NCI-H1436 treated with DMSO at 0.1 percent for 48 hours (cell line): ENCODE measurements at places on chromosomes 7 and 10.

DNA sequence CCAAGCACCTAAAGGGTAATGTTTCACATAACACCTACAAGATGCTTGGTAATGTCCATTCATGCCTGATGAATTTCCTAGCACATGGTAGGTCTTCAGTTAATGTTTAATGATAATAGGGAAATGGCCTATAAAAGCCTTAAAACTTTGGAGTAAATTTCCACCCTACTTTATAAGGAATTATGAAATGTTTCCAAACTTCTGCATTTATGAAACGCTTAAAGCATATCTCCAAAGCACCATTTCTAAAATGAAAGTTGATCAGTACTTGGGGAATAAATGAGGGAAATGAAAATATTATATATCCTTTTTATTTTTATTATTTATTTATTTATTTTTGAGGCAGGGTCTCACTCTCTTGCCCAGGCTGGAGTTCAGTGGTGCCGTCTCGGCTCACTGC is 51.8 kb downstream of the INPP5F start:
- no peak for DNase-seq

- DNase-seq, result no peak
Measured at GRCh38 chr7:47914717-47915615, 33.3 kb downstream of the PKD1L1 start.

DNA sequence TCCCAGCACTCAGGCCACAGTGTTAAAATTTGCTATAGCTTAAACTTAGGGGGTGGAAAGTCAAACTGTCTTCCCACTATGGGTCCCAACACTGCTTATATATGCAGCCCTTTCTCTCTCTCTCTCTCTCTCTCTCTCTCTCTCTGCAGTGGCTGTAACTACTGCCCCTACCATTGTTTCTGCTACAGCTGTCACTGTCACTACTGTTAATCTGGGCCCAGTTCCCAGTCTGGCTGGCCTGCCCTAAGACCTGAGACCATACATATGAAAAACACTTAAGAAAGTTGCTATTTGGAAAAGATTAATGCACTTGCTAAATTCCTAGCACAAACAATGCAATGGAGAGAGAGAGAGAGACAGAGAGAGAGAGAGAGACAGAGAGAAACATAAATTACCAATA is 78.6 kb downstream of the THSD7A start:
- no peak for DNase-seq

DNA sequence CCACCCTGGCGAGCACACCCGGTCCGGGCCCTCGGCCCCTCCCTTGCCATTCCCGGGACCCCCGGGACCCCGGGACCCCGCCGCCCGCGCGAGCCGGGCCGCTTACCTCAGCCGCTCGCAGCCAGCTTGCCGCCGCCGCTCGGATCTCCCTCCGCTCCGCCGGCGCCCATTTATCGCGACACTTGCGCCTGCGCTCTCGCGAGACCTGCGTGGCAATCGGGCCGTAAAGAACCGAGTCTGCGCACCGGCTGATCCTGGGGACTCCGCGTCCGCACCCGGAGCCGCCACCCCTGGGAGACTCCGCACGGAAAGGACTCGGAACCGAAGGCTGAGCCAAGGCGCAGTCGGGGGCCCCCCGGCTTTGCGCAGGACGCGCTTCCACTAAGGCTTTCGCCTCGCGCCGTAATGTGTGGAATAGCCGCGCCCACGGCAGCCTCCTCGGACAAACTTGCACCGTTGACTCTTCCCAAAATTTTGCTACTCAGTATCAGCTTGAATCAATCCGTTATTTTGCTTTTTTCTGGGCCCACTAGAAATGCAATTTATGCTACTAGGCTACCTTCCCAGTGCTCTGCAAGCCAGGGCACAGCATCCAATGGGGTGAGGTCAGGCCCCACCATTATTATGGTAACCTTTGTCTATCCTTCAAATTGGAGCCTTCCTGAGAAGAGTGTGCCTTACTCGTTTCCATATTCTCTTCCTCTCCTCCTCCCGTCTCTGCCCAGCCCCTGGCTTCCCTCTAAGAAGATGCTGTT is at the start of gene MAD1L1:
MAD1L1 (minus strand) TSS at position 180 of the 755 bp plus-strand sequence. CDS start 2,812 bp downstream, outside the sequence.
- DNase-seq, result peak; percentile 31

DNA sequence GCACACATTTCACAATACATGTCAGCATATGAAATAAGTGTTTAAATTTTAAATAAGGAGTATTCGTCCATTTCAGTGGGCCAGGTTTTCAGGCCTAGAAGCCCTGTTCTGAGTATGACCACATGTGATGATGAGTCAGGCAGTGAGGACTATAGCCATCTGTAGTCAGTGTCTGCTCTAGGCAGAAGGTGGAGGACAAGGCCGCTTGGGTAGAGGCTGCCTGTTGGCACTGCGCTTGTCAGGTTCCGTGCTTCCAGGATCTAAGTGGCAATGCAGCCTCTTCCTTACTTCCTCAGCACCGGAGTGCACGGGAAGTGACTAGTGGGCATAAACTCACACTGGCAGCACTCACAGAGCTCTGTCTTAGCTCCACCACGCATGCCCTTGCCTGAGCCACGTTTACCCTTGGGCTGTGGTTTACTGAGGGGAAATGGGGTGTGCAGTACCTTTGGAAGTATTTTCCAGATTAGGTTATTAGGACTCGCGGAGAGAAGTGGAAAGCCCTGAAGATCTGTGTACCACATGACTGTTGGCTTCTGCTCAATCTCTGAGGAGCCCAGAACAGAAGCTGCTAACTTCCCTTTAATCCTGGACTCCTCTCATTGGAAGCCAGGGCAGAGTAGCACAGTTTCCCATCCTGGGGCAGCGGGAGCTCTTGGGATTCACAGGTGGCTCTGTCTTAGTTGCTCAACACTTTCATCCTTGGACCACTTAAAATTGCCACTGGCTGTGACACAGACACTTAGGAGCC is 87.5 kb upstream of the GJD4 start:
- DNase-seq, result no peak

DNA sequence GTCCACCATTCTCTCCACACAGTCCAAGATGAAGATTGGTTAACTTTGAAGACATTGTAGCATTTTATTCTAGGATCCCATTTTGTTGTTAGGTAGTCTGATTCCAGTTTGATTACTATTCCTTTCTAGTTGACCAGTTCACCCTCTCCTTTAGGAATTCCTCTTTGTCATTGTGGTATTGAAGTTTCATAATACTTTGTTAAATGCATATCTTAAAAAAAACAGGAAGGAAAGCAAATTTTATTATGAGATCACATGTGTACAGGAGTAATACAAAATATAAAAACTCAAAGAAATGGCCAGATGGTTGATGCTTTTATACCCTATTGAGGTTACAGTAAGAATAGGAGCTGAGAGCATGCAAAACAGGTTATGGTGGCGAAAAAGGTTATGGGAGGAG is 15.5 kb upstream of the SEMA3C start:
- DNase-seq, result no peak

DNA sequence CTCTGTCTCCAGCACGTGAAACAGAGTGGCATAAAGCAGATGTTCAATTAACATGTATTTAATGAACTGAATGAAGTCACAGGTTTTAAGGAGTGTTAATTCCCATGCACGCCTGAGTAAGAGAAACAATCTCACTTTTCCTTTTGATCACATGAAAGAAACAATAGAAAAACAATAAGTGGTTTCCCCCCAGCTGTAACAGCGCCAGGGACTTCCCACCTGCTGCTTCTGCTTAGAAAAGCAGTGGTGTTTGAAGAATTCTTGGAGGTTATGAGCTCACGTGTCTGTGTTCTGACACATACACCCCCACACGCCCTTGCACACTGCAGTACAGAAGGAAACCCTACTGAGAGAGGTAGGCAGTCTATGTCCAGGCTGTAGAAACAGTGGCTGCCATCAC is 51.3 kb upstream of the FRMD4A start:
- no peak for DNase-seq

DNA sequence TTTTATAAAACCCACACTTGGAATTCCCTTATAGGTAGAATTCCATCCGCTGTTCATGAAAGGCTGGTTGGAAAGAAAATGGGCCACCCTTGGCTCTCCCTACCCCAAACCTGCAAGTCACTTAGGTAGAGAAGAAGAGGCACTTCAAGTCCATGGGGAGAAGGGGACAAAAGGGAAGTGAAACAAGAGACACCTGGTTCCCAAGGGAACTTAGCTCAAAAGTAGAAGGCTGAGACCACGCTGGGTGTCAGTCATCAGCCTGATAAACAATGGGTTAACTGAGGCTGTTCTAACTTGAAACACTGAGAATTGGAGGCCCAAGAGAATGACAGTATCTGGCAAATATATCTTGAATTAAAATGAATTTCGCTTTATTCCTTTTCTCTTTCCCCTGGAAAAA is 330.8 kb upstream of the NFE2L3 start:
- no peak for DNase-seq

DNA sequence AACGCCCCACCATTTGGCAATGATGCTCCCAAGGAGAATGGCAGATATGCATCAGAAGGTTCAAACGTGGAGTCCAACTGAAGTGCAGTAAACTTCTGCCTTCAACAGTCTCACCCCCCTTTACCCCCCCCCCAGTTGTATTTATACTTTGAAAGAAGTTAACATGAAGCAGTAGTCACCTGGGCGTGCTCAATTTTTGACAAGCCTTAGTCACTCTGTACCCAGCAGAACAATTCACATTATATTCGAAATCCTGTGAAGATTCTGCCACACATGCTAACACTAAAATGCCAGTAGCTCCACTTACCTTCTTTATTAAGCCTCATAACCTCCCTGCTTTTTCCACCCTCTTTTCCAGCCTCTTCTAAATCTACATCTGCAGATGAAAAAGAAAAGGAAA is 894 bp downstream of the ATXN7L1 start:
- DNase-seq, result no peak

GRCh38 chr7:128110641-128111364 is 79.6 kb upstream of the LRRC4 start:
- no peak for DNase-seq

- no peak for DNase-seq
Measured at GRCh38 chr7:40541336-40541735, 406.5 kb downstream of the SUGCT start.

GRCh38 chr7:48090095-48090805 is 1.2 kb downstream of the UPP1 start:
- no peak for DNase-seq

DNA sequence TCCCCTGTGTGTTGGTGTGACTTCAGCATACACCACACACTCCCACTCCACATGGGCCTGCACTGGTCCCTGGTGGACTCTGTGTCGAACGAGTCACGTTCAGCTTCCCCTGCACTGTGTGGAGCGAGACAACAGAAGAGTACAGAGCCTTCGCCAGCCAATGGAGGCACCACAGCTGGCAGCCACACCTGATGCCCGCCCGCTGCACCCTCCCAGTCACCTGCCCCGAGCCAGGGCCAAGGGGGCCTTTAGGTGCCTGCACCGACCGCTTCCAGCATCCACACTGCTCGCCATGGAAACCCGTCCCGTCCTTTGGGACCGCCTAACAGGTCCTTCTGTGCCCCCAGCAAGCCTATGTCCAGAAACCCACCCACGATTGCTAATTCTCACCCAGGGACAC is 9.2 kb downstream of the FOXL3 start:
- no peak for DNase-seq

GRCh38 chr7:130875-131780 is 61.2 kb upstream of the FAM20C start:
- no peak for DNase-seq

DNA sequence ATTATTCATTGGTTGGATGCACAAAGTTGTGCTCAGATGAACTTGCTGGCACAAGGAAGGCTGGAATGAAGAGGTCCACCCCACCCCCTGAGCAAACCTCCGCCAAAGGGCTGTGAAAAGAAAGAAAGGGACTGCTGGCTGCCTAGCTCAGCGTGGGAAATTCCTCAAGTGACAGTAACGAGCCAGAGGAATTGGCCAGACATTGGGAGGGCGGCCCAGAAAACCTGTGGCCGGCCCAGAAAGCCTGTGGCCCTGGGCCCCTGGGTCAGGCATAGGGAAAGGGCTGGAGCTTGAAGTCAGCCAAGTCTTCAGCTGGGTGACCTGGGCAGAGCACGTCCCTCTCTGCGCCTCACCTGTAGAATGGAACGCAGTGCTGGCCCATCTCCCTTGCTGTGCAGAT is 30.6 kb upstream of the CTBP2 start:
- DNase-seq, result no peak

GRCh38 chr10:96441322-96441885 is 72.3 kb downstream of the TLL2 start:
- DNase-seq, result no peak

DNA sequence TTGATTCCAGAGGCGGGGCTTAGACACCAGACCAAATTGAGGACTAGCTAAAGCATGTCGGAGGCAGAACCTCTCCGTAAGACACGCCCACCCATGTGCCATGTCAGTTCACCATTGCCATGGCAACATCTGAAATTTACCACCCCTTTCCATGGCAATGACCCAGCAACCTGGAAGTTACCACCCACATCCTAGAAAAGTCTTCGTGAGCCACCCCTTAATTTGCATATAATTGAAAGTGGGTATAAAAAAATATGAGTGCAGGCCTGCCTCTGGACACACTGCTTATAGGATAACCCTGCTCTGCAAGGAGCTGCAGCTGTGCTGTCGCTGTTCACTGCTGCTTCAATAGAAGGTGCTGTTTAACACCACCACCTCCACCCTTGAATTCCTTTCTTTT is 28.0 kb downstream of the TMEM270 start:
- no peak for DNase-seq

- no peak for DNase-seq
Measured at GRCh38 chr10:111103196-111103840, 26.5 kb downstream of the ADRA2A start.

DNA sequence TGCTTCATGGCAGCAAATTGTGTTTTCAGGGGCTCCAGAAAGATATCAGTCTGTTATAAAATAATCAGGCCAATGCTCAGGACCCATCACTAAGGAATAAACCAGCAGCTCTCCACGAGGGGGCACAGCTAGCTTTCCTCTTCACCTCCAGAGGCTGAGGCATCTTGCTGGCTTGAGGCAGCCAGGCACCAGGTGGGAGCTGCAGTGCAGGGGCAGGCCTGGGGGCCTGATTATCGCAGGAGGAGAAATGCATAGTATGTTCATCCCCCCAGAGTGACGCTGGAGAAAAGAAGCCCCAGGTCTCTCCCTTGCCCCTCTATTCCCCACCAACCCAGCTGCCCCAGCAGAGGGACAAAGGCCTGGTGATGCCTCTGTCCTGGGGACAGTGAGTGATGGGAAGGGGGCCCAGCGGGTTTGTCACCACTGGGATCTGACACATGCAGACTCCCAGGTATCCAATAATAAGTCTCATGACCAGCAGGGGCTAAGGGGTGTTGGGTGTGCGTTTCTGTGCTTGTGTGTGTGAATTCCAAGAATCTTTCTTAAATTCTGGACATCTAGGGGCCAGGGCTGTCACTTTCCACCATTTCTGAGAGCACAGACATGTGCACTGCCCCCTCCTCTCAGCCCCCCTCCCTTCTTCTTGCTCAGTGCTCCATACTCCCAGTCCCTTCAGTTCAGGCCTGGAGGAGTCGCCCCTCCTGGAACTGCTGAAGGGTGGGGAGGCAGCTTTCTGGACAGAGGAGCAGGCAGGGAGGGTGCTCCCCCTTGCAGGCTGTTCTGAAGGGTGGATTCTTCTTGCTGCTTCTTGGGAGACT is 128.1 kb upstream of the FAM20C start:
- no peak for DNase-seq
